ENCODE measurements at places on chromosomes 1 and 21.
A peak's percentile ranks its signal among the peaks of the same experiment; 100 is the strongest.

DNA sequence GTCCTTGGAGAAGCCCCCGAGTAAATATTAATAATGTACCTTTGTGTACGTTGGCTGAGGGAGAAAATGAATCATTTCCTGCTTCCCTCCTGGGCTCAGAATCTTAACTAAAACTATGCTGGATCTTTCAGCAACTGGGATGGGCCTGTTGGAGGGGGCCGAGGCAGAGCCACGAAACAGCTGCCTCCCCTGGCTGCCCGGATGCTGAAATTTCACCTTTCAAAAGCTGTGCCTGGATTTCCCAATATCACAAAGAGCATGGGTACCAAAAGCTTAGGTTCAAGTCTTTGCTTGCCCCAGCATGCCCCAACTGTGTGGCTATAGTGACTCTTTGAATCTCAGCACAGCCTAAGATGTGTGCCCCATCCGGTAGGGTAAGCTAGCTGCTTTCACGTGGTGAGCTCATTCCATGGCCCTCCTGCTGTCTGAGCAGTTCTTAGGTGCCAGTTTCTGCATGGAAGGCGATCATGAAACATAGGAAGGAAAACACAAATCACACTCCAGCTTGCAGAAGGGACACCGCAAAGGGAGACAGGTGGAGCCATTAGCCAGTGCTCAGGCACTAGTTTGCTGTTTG lies 473.5 kb downstream of the PTPRU start:
- no peak for DNase-seq

DNA sequence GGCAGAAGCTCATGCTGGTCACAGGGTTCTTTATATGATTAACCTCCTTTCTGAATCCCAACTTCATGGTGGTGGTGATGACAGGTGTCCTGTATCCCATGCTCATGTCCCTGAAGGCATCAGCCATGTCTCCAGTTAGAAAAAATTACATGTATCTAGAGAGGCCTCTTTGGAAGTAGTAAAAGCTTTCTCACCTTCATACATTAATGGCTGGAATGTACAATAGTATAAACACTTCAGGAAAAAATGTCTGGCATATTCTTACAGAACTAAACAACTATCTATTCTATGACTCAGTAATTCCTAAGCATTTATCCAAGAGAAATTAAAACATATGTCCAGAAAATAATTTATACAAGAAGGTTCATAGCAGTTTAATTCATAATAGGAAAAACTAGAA lies 34.0 kb downstream of the ADAM30 start:
- no peak for DNase-seq

DNA sequence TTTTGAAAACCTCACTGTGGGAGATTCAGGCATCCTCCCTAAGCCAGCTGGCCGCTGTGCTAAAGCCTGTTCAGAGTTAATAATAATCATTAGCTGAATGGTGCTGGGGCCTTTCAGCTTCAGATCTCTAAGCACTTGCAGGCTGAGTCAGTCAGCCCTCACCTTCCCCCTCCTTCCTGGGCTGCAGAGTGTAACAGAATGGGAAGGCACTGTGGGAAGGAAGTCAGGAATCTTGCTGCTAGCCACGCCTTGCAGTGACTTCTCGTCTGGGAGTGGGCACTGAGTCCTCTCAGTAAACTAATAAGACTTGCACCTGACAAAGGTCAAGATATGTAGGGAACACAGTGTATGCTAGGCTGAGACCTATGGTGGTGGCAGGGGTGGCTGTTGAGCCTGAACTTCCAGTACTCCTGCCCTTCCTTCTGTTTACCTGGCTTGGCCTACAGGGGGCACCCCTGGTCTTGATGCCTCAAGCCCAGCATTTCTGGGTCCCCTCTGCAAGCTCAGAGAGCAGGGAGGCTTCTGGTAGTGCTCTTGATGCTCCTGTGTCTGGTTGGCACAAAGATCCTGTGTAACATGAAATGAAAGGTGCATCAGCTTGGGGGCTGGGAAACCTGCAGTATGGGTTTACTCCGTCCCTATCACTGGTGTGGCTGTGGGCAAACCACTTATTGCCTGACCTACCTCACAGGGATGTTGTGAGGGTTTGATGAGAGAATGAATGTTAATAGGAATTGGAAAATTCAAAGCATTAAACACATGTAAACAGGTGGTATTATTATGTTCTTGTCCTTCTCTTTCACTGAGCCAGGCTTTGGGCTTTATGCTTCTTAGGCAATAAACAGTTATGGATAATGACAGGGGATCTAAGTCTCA lies 6.0 kb downstream of the CYB561D1 start:
- peak; percentile 74 for DNase-seq

GRCh38 chr1:204967451-204967850 lies 75.6 kb upstream of the CNTN2 start:
- DNase-seq: no peak

DNA sequence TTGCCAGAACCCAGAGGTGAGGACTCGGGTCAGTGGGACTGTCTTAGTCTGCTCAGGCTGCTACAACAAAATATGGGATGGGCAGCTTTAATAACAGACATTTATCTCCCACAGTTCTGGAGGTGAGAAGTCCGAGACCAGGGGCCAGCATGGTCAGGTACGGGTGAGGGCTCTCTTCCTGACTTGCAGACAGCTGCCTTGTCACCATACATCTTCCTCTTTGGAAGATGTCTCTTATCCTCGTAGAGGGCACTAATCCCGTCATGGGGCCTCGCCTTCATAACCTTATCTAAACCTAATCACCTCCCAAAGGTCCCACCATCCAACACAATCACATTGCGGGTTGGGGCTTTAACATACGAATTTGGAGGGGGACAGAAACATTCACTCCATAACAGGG lies 51.9 kb downstream of the GLUL start:
- DNase-seq: no peak

DNA sequence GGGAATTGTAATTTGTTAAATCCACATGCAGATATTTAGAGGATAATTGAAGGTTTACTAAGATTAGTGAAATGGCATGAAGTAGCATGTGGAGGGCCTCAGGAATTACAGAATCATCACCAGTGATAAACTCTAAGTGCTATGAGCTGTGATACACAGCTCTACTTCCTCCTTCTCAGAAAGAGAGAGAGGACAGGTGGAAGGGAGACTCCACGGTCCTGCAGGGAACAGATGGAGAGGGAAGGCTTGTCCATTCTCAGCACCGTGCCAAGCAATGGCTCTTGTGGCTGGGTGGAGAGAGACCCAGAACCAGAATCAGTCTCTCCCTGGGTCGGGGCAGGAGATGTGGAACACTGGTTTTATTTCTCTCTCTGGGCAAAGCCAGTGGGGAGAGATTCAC lies 27.8 kb upstream of the LYPD8 start:
- DNase-seq: no peak

DNA sequence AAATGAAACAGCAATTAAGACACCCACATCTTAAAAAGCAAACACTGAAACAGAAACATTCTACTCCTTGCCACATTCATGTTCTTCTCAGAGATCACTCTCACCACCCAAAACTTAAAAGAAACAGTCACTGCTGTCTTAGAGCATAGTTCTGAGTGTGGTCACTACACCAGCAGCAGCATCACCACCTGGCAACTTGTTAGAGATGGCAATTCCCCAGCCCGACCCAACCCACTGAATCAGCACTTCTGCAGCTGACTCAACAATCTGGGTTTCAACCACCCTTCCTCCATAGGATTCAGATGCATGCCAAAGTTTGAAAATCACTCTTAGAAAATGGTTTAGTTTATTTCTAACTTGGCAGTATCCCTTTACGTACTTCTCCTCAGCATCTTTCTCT lies 126.1 kb downstream of the CDC42BPA start:
- no peak for DNase-seq

- no peak for DNase-seq
These were observed 372.5 kb upstream of the ST6GALNAC5 start for GRCh38 chr1:76494807-76495206.

- DNase-seq: no peak
These were observed 4.6 kb downstream of the UBAP2L start for GRCh38 chr1:154225370-154225769.

GRCh38 chr1:56120021-56120420 lies 459.3 kb downstream of the PLPP3 start:
- DNase-seq: no peak

DNA sequence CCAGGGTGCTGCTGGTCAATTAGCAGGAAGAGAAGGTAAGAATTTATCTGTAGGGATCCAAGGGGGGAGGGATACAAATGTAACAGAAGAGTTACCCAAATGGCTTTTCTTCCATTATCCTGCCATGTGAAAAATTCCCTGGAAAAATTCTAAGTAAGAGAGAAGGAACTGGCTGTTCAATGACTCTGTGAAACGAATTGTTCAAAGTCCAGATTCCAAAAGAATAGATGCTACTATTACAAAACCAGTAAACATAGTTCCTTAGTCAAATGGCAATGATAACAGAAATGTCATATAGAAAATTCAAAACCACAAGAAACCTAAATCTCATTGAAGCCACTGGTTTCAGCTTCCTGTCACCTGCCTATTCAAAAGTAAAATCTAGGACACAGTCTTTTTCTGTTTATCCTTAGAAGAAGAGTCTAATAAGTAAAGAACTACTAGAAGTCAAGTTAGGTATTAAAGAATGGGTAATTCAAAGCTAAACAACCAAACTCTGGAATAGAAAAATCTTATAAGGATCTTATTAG lies 102.6 kb downstream of the ZNF644 start:
- DNase-seq: peak; percentile 3

Data from CD4-positive, alpha-beta T cell treated with Interleukin-17A for 1 hour (primary cell).